EH (cell line): ENCODE measurements at places on chromosomes 12 and 14.

GRCh38 chr14:65772921-65773574 is 360.5 kb downstream of the FUT8 start:
- DNase-seq = peak; percentile 13

- DNase-seq = no peak
Observed at GRCh38 chr12:110254971-110255540, 26.0 kb upstream of the ATP2A2 start.

- DNase-seq = peak; percentile 65
Observed at GRCh38 chr12:66269757-66270383, 32.4 kb upstream of the HELB start.

DNA sequence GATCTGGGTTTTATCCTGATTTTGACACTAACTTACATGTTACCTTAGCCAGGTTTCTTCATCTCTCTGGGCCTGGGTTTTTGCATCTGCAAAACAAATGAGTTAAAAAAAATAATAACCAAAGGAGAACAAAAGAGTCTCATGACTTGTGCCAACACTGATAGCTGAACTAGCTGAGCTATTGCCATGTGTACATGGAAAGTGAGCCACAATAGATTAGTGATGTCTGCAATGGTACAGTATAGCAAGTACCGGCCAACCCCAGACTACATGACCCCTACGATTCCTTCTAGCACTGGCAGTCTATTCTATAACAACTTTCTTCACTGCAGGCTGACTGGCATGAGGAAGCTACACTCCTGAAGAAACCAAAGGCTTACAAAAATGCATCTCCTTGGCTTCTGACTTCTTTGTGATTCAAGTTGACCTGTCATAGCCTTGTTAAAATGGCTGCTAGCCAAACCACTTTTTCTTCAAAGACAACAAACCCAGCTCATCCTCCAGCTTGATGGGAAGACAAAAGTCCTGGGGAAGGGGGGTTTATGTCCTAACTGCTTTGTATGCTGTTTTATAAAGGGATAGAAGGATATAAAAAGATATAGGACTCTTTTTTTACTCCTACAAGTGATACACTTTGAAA is 123.7 kb downstream of the DAD1 start:
- peak; percentile 14 for DNase-seq

- DNase-seq = no peak
Observed at GRCh38 chr12:71795901-71796300, 41.2 kb downstream of the RAB21 start.

- DNase-seq = peak; percentile 49
Observed at GRCh38 chr14:96502621-96503305, 581 bp downstream of the PAPOLA start.

DNA sequence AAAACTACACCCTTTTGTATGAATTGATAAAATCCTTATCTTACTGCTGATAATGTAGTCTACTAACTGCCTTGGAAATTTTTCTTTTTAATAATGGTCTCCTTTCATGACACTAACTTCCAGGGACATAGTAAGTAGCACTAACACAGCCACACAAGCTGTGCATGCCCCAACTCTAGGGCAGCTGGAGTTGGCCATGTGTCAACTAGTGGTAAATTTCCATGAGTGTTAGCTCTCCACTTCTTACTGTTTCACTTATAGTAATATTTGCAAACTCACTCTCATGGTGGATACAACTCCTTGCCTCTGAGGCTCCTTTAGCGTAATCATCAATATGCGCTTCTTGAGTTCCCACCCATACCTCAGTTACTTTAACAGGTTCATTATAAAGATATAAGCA is 38.0 kb downstream of the LGR5 start:
- DNase-seq = peak; percentile 6

DNA sequence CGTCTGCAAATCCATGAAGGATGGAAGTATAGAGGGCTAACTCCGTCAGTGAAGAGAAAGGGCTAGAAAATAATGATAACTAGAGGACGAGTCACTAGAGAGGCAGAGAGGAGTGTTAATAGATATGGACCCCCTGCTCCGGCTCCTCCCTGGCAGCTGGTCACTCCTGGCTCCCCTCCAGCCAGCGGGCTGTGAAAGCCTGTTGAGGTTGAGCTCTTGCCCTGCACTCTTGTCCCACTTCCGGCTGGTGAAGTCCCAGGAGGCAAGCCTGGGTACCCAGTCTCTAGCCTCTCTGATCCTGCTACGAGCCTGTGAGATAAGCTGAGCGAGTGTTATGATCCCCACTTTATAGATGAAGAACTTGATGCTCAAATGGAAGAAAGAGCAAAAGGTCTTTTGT is 90.3 kb downstream of the RFX4 start:
- no peak for DNase-seq

- DNase-seq = no peak
Observed at GRCh38 chr12:85983601-85984000, 109.5 kb downstream of the NTS start.

- no peak for DNase-seq
Observed at GRCh38 chr14:37170993-37171392, 1.4 kb downstream of the SLC25A21 start.

GRCh38 chr12:26666286-26666685 is 166.7 kb downstream of the ITPR2 start:
- DNase-seq = peak; percentile 61

DNA sequence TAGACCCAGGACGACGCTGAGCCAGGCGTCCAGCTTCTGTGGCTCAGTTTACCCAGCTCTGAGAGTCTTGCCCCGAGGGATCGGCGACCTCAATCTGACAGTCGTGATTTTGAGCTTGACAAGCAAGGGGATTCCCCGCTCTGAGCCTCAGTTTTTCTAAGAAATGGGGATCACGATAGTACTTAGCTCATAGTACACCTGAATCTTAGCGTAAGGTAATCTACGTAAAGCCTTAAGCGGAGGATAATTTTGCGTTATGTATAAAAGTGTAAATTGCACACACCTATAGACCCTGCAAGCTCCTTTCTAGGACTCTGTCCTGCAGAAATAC is 285 bp downstream of the MVK start:
- DNase-seq = no peak

DNA sequence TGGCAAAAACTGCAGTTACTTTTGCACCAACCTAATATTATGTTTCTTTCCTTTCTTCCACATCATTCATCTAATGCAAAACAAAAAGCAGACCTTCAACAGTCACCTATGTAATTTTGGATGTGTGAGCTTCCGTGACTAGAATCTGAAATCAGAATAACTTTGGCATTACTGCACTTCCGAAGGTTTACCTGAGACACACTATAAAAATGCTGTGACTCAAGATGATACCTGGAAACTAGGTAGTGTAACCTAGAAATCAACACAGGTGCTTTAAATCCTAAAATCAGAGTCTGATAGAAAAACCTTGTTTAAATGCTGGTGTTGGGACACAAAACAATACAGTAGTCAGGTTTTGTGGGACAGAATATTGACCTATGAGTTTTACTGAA is 2.2 kb downstream of the BTBD7 start:
- no peak for DNase-seq

DNA sequence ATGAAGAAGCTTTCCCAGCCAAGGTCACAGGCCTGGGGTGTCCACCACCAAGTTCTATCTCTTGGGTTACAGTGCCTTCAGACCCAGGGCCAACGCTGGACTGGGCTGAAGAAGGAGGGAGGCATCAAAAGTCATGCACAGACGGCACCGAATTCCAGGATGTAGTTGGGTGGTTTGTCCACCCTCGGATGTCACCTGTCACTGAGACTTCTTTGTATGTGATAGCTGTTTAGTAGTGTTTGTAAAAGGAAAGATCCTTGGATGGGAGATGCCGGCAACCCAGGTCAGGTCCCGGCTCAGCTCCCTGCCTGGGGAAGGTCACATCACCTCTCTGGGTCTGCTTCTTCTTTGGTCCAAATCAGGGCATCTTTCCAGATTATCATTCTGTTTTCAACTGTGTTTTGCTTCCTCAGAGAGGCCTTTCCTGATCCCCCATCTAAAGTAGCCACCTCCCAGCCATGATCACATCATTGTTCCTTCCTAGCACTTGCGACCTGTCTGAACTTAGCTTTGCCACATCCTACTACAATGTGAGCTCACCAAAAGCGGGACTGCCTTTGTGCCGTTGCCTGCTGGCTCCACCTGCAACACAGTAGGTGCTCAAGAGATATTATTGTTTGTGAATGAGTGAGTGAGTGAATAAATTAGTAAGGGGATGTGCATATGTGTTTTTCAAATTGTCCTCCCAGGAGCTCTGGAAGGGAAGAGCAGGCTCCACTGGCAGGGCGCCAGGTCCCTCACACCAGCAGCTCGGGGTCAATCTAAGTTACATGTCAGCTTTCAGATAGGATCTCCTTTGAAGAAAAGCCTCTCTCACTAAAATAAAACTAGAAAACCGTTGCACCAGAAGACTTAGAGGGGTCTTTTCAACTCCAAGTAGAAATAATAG is 2.1 kb downstream of the TSPAN11 start:
- no peak for DNase-seq

GRCh38 chr12:34595749-34596733 is 573.7 kb downstream of the ALG10 start:
- no peak for DNase-seq

GRCh38 chr14:104656014-104656714 is 33.3 kb upstream of the INF2 start:
- DNase-seq = peak; percentile 13
